Astrocyte of the cerebellum (primary cell): ENCODE measurements at places on chromosomes 5 and 9.
A peak's percentile ranks its signal among the peaks of the same experiment; 100 is the strongest.

DNA sequence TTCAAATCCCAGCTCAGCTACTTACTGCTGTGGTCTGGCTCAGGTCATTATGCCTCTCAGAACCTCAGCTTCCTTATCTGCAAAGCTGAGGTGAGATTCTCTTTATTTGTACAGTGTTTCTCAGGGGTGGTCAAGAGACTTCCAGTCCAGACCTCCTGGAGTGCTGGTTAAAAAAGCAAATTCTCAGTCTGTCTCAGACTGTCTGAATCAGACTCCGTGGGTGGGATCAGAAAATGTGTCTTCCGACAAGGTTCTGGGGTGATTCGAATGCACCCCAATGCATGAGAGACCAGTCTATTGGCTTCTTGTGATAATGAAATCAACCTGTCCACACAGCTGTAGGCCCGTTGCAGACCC lies 137.7 kb upstream of the SMIM23 start:
- no peak for DNase-seq

DNA sequence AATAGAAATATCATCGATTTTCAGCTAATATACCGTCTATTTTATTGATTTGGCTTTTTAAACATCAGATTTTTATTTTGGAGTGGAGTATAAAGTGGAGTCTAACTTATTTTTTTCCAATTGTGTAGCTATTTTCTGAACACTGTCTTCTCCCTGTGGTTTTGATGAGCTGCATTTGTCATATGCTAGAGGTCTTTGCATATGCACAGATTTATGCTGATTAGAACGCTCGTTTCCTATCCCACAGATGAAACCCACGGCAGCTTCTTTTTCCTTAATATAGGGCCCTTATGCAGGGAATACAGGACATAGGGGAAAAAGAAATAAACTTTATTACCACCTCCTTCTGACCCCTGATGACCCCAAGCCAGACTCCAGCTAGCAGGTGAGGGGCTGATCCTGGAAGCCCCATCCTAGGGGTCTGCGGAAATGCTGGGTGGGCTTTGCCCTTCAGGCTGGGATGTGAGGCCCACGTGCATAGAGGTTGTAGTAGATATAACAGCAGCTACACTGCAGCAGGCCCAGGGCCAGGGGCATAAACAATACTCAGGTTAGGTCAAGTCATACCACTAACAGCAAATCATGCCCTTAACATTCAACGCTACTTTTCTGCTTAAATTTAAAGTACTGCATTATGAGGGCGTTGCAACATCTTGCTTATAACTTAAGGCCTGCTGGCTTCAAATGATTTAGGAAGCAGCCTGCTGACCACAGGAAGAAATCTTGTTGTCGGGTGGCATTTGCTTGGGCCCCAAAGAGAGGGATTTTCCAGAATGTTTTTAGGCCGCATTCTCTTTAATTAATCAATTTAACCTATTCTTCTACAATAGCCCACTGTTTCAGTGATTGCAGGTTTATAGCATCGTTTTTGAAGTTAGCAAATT lies 28.5 kb downstream of the MVB12B start:
- DNase-seq, result no peak

DNA sequence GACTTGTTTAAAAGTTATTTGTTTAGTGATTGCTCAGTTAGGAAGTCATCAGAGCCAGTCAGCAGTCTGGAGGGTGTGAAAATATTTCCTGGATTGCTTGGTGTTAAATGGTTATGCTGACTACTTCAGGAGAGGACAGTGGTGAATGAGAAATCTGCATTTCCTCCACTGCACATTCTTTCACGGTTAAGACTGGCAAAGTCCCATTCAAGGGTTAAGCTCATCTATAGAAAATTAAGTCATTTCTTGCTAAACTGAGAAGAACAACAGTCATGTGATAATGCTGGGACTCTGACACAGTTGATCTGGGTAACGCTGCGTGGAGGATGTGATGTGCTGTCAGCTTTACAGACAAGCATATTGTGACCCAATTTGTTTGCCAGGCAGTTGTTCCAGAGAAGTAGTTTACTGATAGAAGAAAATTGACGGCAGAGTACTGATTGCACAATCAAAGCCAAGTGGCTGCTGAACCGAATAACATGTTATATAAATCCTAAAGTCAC lies 80.4 kb downstream of the GRAMD2B start:
- DNase-seq, result no peak

DNA sequence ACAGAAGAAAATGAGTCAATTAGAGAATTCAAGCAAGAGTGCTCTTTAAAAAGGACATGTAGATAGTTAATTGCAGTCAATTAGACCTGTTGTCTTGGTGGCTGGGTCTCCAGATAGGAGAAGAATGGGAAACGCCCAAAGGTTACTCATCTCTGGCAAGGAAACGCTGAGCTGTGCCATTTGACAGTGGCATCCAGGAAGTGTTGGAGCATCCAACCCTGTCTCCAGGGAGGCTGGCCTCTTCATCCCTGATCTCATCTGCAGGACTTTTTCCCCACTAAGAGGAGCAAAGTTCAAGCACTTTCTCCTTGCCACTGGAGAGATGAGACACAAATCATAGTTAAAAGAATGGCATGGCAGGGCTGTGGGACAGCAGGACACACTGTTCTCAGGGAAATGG lies 111.7 kb upstream of the MSX2 start:
- no peak for DNase-seq

DNA sequence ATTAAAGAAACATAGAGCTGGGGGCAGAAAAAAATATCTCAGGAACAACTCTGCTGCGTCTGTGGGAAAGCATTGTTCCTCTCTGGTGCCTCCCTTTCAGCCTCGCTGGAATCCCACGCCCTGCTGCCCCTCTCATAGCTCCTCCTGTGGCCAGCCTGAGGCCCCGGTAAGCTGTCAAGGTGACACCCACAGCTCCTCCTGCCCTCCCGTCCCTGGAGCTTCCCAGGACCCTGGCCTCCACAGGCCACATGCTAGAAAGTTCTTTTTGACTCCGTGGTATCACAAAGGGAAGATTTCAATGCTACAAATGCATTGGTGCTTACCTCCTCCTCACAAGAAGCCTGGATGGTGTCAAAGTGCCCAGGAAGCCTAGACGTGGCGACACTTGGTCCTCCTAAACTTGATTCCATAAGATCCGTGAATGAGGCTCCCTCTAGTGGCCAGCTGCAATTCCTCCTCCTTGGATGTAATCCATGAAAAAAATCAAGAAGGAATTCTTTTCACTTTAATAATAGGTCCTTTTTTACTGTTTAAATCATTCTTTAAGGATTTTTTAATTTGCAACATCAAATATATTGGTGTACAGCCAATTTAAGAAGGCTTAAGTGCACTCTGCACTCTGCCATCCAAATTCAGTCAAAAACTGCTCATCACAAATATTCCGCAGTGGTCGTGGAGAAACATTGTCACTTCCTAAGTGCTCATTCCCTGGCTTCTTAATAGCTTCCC lies 104.9 kb downstream of the CFAP90 start:
- peak; percentile 68 for DNase-seq

DNA sequence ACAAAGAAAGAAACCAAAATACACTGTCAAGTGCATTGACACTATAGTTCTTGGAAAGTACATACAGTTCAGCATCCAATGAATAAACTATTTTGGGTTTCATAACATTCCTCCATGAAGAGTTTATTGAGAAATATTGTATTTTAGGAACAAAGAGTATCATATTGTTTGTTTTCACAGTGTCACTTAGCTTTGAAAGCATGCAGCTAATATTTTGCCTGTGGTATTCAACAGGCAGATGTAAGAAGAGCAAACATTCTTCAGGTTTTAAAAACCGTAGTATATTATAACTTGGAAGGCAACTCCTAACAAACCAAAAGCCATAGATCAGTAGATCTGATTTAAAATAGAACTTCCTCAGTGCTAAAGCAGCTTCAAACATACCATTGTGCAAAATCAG lies 4.5 kb downstream of the PRELID2 start:
- DNase-seq, result no peak

DNA sequence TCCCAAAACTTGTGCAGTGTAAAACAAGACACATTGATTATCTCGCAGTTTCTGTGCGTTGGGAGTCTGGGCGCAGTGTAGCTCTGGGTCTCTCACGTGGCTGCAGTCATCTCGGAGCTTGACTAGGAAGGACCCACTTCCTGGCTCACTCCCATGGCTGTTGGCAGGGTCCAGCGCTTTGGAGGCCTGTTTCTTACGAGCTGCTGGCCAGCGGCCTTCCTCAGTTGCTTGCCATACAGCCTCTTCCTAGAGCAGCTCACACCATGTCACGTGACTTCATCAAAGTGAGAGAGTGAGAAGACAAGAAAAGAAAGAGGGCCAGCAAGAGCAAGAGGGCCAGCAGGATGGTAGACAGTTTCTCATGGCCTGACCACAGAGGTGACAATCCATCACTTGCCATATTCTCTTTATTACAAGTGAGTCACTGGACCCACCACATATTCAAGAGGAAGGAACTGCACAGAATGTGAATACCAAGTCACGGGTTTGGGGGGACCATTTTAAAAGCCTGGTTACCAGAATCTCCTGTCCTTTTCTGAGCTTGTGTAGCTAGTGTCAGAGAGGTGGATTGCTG lies 36.2 kb downstream of the MCCC2 start:
- DNase-seq, result no peak

DNA sequence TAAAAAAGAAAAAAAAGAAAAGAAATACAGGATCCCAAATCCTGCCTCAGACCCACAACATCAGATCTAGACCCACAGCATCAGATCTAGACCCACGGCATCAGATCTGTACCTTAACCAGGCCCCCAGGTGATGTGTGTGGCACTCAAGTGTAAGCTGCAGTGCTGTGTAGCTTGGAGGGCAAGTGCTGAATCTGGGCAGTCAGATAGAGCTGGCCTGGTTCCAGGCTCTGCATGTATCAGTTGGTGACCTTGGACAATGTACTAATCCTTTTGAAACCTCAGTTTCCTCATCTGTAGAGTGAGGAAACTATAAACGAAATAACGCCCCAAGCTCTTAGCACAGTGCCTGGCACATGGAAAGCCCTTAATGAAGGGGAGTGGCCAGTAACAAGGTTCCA lies 16.7 kb downstream of the COL15A1 start:
- no peak for DNase-seq

- no peak for DNase-seq
Measured at GRCh38 chr9:75461183-75461582, 372.9 kb downstream of the OSTF1 start.

GRCh38 chr5:546376-546908 lies 22.2 kb upstream of the SLC9A3 start:
- DNase-seq, result no peak
